ENCODE measurements at places on chromosomes 16 and 17.

- no peak for DNase-seq
These were observed 26.1 kb upstream of the ABCA8 start for GRCh38 chr17:68981288-68981687.

DNA sequence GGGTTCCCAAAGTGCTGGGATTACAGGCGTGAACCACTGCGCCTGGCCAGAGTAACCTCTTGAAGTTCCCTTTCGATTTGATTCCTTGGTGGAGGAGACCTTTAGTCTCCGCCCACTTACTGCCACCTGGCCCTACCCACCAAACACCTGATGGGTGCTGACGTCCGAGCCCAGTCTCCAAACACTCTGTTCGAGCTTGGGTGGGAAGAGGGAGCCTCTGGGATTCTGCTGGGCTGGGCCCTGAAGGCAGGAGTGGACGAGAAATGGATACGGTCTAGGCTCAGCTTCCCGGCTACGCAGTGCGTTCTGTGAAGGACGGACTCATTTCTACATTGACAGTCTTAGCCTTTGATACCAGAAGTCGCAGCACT lies 870 bp upstream of the ITGA3 start:
- DNase-seq: no peak

DNA sequence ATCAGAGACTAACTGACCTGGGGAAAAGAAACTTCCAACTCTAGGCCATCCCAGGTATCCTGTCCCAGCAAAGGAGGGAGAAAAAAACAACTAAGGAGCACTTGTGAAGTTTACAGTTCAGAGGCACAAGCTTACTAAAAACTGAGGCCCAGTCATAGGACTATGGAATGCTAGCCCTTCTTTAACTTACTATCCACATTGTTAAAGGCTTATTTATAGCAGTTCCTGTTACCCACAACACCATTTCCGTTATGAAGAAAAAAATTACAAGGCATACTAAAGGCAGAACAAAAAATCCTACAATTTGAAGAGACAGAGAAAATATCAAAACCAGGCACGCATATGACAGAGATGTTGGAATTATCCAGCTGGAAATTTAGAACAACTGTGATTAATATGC lies 159.1 kb downstream of the CDH11 start:
- no peak for DNase-seq

DNA sequence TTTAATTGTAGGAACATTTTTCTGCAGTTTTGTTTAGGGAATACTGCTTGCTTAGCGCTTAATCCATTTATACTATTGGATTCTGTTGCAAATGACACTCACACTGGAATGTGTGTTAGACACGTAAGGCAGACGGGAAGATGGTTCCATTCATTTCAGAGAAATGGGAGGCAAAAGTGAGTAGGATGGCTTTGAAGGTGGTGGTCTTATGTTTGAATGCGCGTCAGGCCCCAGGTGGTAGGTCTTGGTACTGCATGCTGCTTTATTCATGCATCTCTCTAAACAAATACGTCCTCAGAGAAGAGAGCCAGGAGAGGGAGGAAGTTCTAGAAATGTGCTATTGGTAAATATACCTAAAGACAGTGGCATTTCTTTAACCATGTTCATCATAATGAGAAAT lies 997.6 kb upstream of the RBFOX1 start:
- no peak for DNase-seq

DNA sequence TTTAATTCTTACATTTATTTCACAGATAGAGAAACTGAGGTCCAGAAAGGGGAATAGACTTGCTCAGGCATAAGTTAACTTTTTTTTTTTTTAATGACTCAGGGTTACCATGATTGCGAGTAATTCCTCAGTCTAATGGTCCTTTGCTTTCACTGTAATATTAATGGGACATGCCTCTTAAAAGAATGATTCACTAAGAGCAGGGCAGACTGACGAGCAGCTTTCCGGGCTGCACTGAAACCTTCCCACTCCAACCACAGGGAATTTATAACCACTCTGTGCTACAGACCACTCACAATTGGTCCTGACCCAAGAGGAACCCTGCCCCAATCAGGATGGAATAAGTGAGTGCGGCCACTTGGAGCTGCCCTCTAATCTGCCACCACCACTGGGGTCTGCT lies 5.7 kb downstream of the HOXB2 start:
- DNase-seq: no peak

DNA sequence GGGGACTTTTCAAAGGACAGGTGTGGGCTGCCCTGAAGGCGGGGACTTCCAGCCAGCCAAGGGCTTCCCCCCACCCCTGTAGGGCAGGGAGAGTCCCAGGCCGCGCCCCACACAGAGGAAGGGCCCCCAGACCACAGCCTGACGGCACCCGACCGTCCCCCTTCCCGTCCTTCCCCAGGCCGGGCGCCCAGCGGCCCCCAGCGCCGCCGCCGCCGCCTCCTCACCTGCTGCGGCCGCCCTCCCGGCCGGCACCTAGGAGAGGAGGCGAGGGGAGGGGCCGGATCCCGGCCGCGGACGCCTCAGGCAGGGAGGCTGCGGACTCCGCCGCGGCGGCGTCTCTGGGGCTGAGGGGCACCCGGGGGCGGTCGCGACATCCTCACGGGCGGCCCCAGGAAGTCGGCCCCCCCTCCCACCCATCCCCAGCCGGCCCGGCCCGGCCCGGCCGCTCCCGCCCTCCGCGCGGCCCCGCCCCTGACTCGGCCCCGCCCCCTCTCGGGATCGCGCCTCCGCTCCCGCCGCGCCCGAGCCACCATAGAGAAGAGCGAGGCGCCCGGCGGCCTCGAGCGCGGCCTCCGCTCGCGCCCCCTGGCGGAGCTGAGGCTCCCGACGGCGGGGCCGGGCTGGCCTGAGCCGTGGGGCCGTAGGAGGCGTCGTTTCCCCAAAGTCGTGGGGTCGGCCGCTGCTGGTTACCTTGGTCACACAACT lies 25.5 kb upstream of the RFFL start:
- peak; percentile 82 for DNase-seq

- no peak for DNase-seq
These were observed 159.1 kb downstream of the WWOX start for GRCh38 chr16:78258375-78259065.

DNA sequence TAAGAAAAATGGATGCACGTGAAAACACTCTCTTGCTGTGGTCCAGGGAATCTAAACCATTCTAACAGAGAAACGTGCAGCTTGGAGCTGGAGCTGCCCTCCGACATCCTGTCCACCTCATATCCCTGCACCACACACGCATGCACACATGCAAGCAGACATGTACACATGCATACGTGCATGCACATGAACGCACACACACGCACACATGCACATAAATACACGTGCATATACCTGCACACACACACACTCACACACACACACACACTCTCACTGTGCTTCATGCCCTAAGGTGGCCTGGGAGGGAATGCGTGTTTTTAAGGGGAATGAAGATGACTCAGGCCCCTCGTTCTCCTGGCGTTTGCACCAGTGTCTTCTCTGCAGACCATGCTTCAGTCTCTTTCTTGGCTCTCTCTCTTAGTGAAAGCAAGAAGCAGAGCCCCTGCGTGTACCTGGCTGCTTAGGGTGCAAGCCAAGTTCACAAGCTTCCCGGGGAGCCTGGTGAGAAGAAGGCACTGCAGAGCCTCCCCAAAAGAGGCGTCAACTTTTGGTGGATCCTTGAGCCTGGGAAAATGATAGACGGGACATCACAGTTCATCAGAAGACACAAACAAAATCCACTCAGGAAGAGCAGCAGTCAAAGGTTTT lies 72.8 kb downstream of the GOSR1 start:
- no peak for DNase-seq

GRCh38 chr16:75196836-75197235 lies 10.1 kb downstream of the CTRB2 start:
- no peak for DNase-seq
